ENCODE measurements at places on chromosomes 2 and 18.

DNA sequence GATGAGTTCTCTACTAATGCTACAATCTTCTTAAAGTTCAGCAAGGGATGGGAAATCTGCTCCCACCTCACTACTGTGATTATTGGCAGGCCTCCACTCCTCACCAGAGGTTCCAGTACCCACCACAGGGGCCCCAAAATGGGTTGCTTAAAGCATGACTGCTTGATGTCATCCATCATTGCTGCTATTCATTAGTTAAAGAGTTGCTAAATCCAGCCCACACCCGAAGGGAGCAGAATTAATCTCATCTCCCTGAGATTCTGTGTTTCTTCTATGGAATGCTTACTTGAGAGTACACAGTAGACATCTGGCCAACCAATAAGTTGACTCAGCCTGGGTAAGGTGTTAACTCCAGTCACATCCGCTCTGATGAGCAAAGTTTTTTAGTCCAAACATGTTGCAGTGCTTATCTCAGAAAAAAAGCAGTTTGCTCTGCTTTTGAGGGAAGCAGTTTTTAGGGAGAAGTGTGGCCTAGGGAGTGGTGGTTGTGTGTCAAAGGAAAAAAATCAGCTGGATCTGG is 690.2 kb upstream of the POU3F3 start:
- DNase-seq: no peak

- DNase-seq: no peak
Measured at GRCh38 chr18:13035249-13035914, 44.2 kb downstream of the CEP192 start.

DNA sequence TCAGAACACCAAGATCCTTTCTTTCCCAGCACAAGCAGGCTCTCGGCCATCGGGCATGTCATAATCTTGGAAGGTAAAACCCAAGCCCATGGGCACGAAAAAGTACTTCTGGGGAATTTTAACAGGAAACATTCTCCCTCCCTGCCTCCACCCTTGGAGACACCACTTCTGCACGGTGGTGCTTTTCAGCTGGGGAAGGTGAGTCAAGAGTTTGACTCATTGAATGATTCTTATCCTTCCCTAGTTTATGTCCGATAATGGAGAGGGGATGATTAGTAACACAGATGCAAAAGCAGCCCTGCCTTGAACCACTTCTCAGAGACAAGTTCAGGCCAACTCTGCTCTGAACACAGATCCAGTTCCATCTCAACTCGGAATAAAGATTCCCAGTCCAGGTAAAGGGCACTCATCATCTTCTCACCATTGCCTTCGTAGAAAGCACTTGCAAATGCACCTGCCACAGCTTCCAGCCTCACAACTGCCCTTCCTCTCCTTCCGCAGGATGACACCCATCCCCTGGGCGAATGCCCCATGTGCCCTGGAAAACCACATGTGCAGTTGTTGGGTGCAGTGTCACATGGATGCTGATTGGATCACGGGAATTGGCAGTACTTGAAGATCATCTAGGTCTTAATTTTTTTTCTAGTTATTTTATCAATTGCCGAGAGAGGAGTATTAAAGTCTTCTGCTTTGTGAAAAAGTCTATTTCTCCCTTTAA is 136.2 kb downstream of the PXDN start:
- DNase-seq: no peak

- no peak for DNase-seq
Measured at GRCh38 chr2:8219631-8220355, 462.1 kb upstream of the ID2 start.

- DNase-seq: no peak
Measured at GRCh38 chr18:48407358-48407757, 1.8 kb downstream of the ZBTB7C start.

- DNase-seq: no peak
Measured at GRCh38 chr2:132978840-132979239, 308.8 kb upstream of the LYPD1 start.

- no peak for DNase-seq
Measured at GRCh38 chr2:226683196-226683595, 116.4 kb downstream of the IRS1 start.

DNA sequence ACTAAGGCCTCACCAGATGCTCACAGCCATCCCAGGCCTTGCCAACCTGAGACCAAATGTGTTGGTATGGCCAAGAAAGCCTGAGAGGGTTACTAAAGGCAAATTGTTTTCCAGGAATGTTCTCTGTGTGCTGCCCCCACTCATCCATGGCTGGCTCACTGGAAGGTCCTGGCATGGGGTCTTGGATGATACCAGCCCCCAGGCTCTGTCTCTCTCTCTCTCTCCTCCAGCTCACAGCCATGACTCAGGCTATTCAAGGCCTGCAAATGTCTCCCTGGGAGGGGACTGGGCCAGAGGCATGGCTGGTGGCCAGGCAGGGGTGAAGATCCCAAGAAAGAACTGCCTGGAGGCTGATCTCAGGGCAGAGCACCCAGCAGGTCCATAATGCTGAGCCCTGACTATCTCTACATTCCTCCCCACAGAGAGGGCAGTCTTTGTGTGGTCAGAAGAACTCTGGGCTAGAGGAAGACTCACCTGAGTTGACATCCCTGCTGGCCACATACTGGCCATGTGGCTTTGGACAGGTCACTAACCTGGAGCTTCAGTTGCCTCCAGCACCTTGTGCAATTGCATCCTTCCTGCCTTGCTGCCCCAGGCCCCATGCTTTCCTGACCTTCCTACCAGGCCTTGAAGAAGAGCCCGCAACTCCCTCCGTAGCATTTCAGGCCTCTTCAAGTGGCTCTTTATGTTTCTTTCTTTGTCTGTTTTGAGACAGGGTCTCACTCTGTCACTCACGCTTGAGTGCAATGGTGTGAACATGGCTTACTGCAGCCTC is 150.4 kb downstream of the ZFP36L2 start:
- DNase-seq: no peak

GRCh38 chr18:48504819-48505218 is 34.0 kb upstream of the CTIF start:
- DNase-seq: no peak

GRCh38 chr2:145538661-145539350 is 1018.9 kb upstream of the ZEB2 start:
- DNase-seq: no peak

GRCh38 chr2:26011990-26012856 is 21.7 kb upstream of the RAB10 start:
- no peak for DNase-seq

DNA sequence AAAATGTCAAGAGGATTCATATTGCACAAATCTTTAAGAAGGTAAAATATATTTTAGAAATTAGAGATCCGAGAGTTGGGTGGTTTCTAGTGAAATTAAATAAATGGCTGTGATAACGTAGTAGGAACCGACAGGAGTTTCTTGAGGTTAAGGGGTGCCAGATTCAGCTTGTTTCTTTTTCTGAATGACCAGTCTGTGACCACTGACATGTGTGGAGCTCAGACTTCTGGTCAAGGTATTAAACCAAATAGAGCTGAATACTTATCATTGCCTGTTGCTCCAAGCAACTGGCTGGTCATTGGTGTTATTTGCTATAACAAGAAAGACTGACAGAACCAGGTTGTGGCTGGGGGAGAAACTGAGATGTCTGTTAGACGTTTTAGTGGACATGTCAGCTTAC is 408.2 kb upstream of the HS6ST1 start:
- no peak for DNase-seq

DNA sequence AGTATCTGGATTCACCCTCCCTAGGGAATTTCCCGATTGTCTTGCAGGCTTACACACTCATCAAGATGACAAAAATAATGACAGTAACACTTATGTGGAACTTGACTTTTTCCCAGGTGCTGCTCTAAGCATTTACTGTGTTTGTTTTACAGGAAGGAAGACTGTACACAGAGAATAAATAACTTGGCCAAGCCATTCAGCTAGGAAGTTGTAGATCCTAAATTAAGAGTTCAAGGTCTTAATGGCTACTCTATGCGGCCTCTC is 549 bp upstream of the DPP4 start:
- DNase-seq: no peak

- DNase-seq: no peak
Measured at GRCh38 chr2:188278388-188279092, 13.1 kb upstream of the GULP1 start.

DNA sequence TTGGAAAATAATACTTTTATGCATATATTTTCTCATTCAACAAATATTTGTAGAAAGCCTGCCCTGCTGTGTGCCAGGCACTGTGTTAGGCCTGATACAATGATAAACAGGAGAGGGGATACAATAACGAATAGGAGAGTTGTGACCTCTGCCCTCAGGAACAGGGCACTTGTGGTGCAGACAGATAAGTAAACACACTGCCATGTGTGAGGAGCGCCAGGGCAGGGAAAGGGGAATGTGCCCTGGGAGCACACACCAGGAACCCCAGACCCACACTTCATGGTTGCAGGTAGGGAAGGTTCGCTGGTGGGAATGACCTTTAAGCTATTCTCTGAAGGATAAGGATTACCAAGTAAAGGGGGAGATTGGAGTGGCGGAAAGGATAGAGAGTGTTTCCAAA is 42.2 kb upstream of the DSC1 start:
- no peak for DNase-seq

DNA sequence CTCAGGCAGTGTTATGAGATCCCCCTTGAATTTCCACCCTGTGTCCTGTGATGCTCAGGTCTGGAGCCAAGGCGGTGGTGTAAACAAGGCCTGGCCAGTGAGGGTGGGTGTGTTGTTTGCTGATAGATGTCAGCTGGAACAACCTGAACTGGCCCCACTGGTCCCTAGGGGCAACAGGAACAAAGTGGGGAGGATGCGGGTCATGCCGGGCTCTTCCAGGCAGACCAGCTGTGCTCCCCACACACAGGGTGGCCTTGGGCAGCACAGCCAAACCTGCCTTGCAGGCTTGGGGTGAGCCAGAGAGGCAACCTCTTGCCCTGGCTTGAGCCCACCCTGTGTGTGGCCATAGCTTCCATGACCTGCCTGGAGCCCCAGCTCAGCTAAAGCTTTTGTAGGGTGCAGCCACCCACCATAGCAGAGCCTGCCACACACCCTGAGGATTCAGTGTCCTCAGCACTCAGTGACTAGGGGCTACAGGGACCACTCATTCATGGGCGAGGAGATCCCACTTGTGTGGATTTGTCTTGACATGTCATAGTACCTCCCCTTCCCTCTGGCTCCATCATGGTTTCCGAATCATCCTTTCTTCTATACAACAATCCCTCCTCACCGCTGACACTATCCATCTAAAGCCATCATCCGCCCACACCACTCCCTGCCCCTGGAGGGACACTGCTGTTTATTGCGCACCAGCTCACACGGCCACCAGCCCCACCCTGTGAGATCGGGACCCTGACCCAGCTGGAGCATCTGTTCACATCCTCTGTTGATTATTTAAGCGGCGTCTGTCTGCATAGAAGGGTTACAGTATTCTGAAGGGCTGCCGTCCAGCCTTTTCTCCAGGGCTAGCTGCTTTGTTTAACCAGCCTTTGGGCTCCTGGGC is 268.8 kb downstream of the CYP26B1 start:
- DNase-seq: no peak

GRCh38 chr2:98468621-98469236 is 24.1 kb downstream of the INPP4A start:
- no peak for DNase-seq

GRCh38 chr2:85763831-85764230 is 10.0 kb downstream of the ATOH8 start:
- no peak for DNase-seq

DNA sequence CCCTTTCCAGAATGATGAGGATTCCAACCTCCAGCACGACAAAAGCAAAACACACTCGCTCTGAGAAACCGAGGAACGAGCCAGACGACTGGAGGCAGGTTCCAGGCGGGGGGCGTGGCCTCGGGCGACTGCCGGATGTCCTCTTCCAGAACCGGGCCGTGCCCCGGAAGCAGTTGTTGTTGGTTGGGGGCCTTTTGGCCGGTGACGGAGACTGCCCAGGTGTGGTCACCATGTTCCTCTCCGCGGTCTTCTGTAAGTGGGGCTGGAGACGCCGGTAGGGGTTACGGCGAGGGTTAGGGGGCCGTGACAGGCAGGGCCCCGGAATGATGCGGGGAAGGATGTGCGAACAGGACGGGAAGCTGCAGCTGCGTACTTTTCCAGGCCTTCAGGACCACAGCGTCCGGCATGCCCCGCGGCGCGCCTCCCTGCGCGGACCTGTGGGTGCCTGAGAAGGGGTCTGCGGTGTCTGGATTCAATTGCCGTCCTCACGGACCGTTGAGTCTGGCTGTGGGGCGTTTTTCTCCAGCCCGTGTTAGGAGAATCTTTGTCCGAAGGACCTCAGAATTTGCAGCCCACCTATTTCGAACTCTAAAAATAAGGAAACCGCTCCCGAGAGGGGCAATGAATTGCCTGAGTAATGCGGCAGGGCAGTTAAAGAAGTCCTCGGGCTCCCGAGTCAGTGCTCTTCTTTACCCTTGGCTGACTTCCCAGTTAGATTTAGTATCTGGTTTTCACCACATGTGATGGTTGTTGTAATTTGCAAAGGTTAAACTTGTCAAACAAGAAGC is at the start of gene MRPL33:
Gene MRPL33 (plus strand): TSS at position 172 of the 788 bp plus-strand sequence. CDS start 59 bp downstream, at position 231.
- peak; percentile 69 for DNase-seq

DNA sequence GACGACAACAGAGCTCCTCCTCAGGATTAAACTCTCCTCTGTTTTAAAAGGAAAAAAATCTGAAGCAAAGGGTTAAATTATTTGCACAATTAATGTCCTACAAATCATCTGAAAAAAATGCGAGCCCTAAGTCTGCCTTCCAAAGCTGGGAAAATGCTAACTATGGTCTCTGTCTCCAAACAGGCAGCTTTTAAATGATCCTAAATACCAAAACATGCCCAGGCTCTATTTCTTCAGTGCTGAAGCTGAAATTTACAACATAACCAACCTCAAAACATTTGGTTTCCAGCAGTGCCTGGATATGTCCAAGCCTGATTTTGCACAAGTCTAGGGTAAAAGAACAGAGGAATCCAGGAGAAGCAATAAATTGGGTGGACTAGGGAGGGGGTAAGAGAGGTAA is 57.2 kb downstream of the LBH start:
- no peak for DNase-seq

DNA sequence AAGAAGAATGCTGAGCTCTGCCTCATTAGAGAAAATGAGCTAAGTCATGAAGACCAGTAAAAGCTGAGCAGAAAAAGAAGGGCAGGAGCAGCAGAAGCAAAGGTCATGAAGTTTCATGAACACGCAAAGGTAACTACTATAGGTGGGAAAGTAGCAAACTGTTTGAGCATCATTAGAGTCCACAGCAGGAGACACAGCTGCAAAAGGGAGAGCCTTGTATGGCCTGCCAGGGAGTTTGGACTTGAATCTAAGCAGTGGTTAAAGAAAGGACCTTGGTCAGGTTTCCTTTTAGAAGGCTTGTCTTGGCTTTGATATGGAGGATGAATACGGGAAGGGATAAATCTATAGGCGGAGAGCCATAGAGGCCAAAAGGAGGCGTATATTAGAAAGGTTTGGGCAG is 34.0 kb downstream of the DAPL1 start:
- DNase-seq: no peak

GRCh38 chr18:5250603-5251002 is 44.9 kb downstream of the ZBTB14 start:
- DNase-seq: no peak

GRCh38 chr2:234025891-234026401 is 24.6 kb upstream of the SPP2 start:
- DNase-seq: no peak

Data from smooth muscle cell of the brain vasculature (primary cell).